CD4-positive, alpha-beta T cell treated with Interleukin-12 subunit alpha and Interleukin-12 subunit beta, for 1 hour (primary cell): ENCODE measurements at places on chromosomes 16 and 17.

DNA sequence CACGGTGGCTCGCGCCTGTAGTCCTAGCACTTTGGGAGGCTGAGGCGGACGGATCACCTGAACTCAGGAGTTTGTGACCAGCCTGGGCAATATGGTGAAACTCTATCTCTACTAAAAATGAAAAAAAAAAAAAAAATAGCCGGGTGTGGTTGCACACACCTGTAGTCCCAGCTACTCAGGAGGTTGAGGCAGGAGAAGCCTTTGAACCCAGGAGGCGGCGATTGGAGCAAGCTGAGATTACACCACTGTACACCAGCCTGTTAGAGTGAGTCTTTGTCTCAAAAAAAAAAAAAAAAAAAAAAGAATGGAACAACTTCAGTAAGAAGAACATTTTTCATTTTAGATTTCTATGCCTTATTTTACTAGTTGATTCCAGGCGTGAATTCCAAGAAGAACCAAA, 2.7 kb downstream of the NUP85 start:
- DNase-seq, result no peak

GRCh38 chr17:75642784-75643642, 9.8 kb downstream of the SMIM5 start:
- no peak for DNase-seq

DNA sequence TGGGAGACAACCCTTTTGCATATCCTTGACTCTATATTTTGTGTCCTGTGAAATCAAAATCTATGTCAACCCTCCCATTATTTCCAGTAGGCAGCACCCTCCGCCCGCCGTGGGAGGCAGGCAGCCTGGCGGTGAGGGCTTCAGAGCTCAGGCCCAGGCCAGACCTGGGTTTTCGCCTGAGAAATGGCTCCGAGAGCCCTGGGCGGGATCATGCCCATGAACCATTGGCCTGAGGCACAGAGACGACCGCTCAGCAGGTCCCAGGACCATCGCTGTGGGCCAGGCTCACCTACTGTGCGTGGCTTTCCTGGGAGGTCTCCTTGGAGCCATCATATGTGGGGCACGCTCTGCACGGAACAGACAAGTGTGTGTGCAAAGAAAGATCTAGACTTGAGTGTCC, 6.3 kb upstream of the SLC38A8 start:
- DNase-seq, result no peak

DNA sequence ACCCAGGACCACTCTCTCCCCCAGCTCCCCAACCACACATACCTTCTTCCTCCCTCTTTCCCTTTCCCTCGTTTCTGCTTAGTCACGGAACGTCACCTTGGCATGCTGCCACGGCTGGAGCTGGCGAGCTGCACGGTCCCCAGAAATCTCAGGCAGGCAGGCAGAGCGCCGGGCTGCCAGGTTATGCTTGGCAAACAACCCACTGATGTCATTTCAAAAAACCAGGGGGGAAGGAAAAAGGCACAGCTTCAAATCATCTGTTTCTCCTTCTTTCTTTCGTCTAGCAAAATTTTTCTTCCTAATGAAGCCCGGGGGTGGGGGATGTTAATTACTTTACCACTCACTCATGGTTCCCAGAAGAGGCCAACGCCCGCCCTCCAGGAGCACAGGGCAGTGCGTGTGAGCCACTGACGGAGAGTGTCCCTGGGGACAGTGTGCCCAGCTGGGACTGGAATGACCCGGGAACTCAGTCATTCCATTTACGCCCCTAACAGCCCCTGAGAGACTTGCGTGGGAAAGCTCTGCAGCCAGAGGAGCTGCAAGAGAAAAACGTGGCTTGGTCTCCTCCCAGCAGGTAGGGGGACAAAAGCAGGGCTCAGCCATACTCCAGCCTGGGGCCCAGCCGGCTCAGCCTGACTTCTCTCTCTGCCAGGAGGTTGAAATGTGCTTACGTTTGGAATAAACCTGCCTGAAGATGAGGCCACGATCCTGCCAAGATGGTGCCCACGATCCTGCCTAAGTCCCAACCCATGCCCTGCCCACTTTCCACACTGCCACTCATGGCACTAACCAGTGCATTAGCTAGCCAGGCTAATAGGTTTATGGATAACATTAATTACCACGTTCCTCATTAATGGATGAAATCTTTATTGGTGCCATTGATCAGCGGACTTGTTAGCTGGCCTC, 198.9 kb downstream of the ZFHX3 start:
- no peak for DNase-seq

DNA sequence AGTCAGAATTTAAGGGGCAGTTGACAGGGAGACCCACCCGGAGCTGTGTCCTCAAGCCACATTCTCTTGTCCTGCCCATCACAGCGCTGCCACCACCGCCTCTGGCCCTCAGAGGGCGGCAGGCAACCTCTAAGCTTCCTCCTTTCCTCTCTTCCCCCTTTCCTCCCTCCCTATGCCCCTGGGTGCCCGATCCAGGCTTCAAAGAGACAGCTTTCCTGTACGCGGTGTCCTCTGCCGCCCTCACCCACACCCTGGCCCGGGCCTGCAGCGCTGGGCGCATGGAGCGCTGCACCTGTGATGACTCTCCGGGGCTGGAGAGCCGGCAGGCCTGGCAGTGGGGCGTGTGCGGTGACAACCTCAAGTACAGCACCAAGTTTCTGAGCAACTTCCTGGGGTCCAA, 23.5 kb downstream of the WNT9B start:
- DNase-seq, result no peak

DNA sequence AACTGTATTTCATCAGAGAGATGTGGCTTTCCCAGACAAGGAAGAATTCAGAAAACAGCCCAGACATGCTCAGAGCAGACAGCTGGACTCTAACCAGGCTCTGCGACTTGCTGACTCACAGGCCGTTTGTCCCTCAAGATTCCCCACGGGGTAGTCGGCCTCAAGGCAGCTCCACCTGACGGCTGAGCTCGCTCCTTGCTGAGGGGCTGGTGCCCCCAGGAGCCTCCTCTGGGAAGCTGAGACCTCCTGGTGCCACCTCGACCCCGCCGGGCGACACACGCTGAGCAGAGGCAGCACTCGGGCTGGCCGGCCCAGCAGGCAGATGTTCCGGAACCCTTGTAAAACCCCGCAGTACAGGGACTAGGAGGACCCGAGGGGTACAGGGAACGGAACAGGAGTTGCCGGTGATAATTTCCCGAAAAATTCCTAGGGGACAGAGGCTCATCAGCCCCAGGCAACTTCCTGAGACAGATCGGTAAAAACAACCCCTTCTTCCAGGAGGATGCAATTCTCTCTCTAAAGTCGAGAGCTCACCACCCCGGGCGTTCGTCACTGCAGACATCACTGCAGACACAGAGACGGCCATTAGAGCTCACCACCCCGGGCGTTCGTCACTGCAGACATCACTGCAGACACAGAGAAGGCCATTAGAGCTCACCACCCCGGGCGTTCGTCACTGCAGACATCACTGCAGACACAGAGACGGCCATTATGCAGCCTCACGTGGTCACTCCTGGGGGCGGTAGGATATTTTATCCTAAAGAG, 19.9 kb downstream of the RPH3AL start:
- DNase-seq, result no peak
